NCI-H1048 (cell line): ENCODE measurements at places on chromosomes 16 and 17.

DNA sequence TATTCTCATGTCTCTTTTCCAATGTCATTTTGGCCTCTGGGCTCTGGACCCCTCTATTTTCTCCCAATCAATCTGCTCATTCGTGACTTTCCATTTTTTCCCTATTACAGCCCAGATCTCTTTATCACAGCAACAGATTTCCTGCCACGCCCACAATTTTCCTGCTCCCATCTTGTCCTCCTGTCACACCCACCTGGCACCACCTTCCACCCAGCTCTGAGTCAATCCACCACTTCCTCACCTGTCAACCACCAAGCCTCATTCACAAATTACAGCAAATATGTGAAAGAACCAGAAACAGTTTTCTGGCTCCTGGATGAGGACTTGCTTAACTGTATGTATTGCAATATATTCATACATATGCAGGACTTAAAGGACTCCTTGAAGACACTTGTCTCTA is 311.3 kb downstream of the GRIN2A start:
- DNase-seq, result no peak

- DNase-seq, result no peak
Observed at GRCh38 chr16:83004868-83005652, 378.3 kb downstream of the CDH13 start.

DNA sequence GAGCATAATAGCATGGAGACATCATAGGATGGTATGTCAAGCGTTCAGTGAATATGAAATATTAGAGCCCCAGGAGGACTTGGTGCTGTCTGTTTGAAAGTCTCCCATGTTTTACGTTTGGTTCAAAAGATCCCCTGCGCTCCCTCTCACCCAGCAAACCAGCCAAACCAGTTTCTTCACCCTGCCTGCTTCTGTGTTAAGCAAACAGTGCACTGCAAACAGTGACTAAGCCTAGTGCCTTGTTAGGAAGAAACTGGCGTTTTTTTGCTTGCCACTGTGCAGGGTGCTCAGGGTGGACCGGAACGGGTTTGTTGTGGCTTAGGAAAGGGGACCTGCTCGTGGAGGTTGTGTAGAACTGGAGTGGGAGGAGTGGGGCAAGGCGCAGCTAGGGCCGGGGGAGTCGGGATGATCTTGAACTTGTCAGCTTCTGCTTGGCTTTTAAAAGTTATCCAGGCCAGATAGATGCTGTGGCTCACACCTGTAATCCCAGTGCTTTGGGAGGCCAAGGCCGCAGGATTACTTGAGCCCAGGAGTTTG is 7.7 kb downstream of the CDH1 start:
- DNase-seq, result peak; percentile 42

DNA sequence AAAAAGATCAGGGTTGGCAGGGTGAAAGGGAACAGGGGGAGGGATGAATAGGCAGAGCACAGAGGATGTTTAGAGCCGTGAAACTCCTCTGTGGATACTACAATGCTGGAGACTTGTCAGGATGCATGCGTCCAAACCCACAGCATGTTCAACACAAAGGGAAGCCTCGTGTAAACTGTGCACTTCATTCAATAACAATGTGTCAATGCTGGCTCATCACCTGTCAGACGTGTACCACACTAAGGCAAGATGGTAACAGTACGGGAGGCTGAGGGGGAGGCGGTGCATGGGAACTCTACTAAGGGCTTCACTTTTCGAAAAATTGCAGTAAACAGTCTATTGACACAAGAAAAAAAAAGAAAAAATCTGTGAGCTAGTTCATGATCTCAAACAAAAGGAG is 63.7 kb downstream of the C16orf95 start:
- DNase-seq, result no peak

GRCh38 chr17:79991924-79992648 is 43.6 kb downstream of the TBC1D16 start:
- DNase-seq, result no peak

DNA sequence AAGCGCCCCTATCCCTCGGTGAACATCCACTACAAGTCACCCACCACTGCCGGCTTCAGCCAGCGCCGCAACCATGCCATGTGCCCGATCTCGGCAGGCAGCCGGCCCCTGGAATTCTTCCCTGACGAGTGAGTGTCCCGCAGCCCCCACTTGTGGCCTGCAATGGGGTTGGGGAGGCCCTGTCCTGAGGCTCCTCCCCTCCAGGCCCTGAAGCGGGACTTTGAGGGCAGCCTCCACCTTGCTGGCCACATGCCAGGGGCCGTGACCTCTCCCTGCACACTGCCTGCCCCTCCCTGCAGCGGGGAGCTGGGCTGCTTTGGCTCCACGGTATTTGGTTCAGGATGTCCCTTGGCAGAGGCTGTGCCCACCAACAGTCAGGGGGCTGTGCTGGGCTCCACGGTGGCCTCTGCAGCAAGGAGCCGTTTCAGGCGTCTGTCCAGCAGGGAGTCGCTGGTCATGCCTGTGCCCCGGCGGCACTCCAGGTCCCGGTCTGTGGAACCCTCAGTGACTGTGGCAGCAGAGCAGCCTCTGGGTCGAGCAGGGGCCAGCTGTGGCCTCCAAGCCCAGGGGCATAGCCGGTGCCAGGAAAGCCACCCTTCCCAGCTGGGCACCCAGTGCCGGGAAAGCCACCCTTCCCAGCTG is 8.3 kb downstream of the NME3 start:
- no peak for DNase-seq

DNA sequence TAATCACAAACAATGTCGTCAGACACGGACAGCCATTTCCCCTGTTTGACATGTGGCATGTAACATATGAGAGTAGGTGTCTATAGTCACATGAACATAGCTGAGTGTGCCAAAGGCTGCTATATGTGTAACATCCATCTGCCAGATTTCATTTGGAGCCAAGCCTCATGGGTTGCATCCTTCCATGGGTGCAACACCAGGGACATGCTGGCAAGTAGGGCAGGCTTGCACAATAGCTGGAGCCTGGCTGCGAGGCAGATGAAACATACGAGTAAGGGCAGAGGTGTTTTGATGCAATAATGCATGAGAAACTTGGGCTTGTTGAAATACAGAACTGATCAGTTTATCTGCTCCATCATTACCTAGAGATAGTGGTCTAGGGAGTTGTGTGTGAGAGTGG is 9.0 kb upstream of the ZNF689 start:
- no peak for DNase-seq

- DNase-seq, result no peak
Observed at GRCh38 chr16:17798716-17799115, 328.0 kb upstream of the XYLT1 start.

DNA sequence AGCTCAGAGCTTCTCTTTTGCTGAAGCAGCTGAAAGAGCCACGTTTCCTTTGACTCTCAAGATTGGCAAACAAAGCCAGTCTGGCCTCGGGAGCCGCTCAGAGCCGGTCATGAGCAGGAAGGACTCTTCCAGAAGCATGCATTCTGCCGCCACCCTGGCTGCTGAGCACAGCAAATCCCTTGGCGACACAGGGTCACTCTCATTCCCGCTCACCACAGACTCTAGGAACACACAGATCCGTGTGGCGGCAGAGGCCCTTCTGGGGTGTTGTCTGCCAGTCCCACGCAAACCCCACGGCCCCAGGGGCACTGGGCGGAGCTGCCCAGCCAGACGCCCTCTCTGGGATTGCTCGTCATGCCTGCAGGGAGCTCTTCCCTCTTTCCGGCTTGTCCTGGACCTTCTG is 157.0 kb downstream of the C16orf95 start:
- DNase-seq, result no peak

DNA sequence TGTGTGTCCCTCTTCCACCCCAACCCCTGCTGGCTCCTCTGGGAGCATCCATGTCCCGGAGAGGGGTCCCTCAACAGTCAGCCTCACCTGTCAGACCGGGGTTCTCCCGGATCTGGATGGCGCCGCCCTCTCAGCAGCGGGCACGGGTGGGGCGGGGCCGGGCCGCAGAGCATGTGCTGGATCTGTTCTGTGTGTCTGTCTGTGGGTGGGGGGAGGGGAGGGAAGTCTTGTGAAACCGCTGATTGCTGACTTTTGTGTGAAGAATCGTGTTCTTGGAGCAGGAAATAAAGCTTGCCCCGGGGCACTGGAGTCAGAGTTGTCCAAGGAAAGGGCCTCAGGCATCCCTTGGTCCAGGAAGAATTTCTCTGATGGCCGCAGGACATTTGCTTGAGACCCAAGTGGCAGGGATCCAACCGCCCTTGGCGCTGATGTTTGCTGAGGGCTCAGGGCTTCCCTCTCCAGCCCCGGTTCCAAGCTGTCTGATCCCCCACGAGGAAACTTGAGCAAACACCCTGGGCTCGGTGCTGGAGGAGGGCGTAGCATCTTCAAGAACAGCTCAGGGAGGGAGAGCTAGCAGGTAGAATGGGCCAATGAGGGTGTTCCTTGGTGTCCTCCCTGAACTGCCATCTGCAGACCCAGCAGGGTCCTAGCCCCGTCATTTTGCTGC is 4.5 kb downstream of the NXPH3 start:
- no peak for DNase-seq

DNA sequence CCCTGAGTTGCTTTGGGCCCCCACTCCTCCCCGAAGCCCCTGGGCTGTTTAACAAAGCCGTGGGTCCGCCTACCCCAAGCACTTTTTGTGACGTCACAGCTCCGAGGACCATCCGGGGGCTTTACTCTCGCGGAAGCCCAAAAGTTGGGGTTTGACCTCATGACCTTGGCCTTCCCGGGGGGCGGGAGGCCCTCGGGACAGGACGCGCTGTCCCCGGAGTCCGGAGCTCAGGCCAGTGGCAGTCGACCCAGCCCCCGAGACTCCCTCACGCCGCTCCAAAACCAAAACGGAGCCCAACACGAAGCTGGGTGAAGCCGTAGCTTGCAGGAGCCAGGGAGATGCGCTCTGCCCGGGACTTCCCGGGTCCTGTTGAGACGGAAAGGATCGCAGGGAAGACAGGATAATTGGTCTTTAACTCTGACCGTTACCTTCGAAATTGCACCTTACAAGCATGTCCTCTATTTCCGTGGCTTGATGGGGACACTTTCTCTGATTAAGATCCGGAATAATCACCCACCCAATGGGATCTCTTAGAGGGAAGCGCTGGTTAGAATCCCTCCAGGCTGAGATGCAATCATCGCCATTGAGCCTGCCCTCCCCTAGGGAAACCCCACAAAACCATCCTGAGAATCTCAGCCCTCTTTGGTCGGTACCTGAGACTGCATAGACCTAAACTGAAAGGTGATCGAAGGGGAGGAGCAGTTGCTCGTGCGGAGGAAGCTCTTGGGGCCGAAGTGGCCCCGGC is 4.9 kb upstream of the SOX9 start:
- no peak for DNase-seq

- DNase-seq, result no peak
Observed at GRCh38 chr16:54290833-54291655, 4.5 kb upstream of the IRX3 start.

- no peak for DNase-seq
Observed at GRCh38 chr16:7268182-7268581, 64.5 kb upstream of the RBFOX1 start.

- no peak for DNase-seq
Observed at GRCh38 chr17:7745748-7746470, 28.4 kb downstream of the DNAH2 start.

GRCh38 chr16:72234387-72234786 is 62.4 kb upstream of the PMFBP1 start:
- no peak for DNase-seq
